ENCODE measurements at places on chromosomes 2 and 18. TPM values are rescaled to one million over a fixed set of nuclear protein-coding genes. Genes with fewer than 3 reads are reported as not detected.

GRCh38 chr2:183666031-183666430 lies 541.8 kb downstream of the NUP35 start:
- ATAC-seq = no peak

DNA sequence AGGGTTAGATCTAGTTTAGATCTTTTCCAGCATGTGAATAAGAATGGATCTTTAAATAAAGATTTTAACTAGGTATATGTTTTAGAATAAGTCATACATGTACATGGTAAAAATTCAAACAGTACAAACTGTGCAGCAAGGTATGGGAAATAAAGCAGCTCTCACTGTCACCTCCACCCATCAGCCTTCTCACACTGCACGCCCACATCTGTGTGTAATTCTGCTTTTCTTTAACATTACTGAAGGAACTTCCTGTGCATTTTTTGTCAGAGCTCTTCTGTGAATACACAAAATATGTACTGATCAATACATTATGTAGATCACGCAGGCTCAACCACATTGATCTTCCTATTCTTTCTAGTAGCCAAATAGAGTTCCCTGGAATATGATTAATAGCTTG lies 3.4 kb downstream of the CASP8 start:
- ATAC-seq = peak; percentile 23

DNA sequence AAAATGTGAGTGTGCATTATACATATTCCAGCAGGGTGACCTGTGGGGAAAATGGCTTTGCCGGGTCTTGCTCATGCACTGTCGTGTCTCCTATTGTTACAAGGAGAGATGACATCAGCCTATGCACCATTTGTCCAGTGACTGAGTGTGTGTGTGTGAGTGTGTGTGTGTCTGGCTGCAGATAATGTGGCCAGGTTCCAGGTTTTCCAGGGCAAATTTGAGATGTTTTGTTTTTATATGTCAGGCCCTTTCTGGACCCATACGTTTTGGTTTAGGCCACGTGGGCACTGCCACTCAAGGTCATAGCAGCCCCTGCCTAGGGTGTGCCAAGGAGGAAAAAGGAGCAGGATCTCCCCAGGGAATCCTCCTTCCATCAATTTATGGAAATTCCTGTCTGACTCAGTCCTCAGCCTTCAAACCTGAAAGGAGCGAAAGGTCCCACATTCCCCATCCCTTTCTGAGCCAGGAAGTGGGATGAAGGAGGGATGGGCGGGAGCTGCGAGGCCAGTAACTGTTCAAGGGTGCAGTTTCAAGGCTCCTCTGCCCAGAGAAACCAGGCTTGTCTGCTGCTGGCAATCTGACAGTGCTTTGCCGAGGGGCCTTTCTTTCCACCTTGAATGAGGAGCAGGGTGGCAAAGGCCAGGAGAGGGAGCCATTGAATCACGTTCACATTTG lies 93.0 kb upstream of the SMAD2 start:
- ATAC-seq = peak; percentile 81

DNA sequence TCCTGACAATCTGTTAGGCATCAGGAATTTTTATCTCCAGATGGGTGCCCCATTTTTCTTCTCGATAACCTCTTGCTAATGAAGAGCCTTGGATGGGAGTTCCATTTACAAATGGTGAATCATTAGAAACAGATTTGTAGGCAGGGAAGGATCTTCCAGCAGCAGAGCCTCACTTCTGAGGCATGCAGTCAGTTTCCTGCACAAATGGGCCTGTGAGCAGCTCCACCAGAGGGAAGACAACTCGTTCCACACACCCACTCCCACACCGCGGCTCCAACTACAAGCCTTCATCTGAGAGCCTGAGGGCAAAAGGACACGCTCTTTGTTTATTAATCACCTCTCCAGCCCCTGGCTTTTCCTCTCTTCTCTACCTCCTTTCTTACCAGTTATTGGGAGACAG lies 108.5 kb downstream of the CTAGE1 start:
- peak; percentile 91 for ATAC-seq

DNA sequence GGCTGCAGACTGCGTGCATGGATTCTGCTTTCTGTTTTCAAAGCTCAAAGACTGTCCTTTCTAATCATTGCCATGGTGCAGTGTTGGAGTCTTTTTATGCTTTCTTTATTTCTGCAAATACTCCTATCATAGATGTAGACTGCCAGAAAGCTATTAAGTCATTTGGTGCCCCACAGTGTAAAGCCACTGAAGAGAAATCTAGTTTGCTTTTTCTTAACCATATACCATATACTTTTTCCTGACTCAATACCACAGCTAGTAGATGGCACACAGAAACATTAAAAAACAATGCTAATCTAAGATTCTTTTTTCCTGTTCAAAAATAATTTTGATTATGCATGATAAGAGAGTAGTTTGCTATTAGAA lies 109.9 kb upstream of the RAB27B start:
- ATAC-seq = no peak

DNA sequence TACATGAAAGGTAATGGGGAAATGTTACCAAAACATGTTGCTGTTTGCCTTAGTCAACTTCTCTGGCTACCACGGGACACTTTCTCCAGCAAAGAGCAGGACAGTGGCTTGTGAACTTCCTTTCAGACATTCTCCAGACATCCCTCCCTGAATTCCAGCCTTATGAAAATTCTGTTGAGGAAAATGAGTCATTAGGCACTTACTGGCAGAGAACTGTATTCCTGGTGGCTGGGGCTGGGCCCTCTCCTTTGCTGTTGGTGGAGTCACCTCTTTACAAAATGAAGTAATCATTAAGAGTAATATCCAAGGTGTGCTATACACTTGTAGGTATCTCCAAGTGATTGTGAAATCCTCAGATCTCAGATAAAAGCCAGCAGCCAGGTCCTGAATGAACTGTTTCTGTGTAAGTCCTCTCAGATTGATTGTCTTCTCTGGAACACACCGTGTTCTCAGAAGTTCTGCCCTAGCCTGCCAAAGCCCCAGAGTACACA lies 1.3 kb upstream of the FAP start:
- no peak for ATAC-seq

DNA sequence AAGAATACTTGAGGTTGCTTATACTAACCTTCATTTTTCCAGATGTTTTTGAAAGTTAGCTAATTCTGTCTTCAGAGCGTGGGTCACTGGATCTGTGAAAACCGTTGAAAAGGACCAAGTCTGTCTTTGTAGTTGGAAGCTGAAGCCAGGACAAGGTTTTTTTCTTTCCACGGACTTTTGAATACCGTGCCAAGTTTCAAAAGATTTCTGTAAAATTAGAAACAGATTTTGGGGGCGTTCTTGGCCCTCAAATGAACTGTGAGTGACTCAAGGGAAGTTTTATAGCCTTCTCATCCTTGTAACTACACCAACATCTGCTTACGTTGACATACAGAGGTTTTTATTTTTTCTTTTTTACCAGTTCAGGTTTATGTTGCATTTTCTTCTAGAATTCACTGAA lies at the start of gene FAP:
Gene FAP, minus strand, starts transcription at position 152 of the 400 bp plus-strand sequence. Its CDS starts 118 bp downstream, at position 34.
- no peak for ATAC-seq

- no peak for ATAC-seq
Measured at GRCh38 chr2:216195565-216196029, 86.4 kb downstream of the XRCC5 start.

GRCh38 chr18:30132959-30133358 lies 909.6 kb downstream of the DSC3 start:
- ATAC-seq = no peak

DNA sequence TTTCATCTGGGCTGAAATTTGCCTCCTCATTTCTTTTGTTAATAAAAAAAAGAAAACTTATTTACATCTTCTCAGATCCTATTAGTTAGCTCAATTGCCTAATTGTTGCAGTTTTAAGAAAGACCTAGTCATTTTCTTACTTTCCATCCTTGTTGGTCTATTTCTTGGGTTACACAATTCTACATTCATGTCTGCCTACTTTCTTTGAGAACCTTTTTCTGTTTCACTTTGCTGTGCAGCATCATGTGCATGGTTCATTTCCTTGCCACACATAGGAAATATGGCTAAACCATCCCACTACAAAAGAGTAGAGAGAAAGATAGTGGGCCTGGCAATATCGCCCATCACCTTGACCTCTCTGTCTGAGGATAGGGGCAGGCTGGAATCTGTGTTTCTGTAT lies 780.7 kb upstream of the FANCL start:
- no peak for ATAC-seq

GRCh38 chr2:57908736-57909161 lies 137.9 kb upstream of the VRK2 start:
- ATAC-seq = no peak

DNA sequence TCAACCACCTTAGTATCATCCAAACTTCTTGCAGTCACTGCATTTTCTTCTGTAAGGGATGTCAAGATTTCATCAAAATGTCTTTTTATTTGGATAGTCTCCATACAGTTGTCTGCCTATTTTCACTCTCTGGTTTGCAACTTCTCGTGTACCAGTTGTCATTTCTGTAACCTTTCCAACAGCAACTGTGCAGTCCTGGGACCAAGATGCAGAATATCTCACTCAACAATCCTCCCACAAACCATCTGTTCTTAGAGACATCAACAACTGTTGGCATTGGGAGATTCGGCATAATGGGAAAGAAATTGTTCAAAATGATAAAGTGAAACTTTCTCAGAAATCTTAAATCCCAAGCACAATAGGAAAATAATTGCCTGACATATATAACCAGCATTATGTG lies 933.6 kb upstream of the SLC39A10 start:
- no peak for ATAC-seq

DNA sequence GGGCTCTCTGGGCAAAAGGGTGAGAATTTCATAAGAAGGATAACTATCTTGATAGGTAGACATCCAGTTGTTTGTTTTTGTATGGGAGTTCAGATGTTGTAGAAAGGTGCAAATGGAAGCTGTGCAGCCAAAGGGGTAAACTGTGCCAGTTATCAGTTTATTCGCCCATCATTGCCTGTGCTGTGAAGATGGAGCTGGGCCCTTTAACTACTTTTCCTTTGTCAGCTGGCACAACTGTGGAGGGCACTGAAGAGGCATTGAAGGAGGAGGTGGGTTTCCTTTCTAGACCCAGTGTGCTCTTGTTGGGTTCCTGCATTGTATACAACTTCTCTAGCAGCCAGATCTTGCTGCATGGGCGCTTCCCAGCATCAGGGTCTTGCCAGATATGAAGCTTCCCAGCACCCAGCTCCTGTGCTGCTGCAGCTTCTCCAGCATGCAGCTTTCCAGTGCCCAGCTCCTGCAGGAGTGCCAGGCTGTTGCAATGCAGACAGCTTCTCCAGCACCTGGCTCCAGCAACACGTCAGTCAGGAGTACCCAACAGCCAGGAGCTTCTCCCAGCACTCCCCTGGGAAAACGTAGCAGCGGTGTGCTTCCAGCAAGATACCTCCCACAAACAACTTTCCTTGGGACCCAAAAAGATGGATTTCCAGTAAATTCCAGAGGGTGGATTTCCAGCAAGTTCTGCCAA lies 15.3 kb downstream of the DNMT3A start:
- ATAC-seq = no peak

- ATAC-seq = no peak
Measured at GRCh38 chr2:232697807-232698110, 628 bp downstream of the GIGYF2 start.

GRCh38 chr18:69265656-69266055 lies 135.0 kb upstream of the DOK6 start:
- no peak for ATAC-seq

DNA sequence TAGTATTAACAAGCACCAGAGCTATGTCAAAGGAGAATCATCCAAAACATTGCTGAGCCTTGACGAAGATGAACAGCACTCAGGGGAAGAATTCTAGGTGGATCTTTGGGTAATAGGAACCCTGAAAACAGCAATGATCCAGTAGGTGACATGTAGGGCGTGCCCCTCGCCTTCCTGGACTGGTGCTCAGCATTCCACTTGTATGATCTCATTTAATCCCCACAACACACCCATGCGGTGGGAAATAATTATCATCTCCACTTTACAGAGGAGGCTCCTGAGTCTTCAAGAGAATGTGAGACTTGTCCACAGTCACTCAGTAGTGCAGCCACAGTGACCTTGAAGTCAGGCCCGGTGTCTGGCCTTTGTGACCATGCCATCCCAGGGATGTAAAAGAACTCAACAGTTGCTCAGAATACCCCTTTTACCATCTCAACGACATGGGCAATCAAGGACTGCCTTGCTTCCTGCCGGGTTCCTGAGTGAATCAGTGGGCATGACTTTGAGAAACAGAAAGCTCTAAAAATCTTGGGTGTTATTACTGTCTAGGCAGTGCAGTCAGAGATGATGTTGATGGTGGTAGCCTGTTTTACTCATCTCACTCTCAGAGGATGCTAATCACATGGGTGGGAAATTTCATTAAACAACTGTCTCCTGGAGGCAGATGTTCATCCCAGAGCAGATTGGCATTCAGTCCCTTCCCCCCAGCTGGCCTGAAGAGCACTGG lies 161.6 kb downstream of the BCL11A start:
- peak; percentile 91 for ATAC-seq

DNA sequence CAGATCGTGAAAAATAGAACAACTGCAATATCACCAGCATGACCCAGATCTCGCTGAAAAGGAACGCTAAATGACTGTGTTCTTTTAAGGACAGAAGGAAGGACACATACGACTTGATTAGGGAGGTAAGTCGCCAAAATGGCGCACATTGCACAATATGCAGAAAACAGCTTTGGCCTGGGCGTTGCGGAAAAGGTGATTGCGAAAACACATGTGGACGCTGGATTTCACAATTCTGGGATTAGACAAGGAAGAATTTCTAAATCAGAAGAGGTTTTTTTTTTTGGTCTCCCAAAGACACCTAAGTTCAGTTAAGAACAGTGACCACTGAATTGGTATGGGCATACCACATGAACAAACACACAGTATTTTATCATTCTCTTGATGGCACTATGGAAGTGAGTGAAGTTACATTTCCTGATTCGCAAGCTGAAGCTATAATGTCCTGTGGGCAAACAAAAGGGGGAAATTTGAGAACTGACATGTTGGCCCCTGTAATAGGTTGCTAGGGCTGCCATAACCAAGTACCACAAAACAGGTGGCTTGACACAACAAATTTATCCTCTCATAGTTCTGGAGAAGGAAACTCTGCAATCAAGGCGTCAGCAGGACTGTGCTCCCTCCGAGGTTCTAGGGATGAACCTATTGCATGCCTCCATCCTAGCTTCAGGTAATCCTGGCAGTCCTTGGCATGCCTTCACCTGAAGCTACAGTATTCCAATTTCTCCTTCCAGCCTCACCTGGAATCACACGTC lies 25.8 kb upstream of the ERICH2 start:
- no peak for ATAC-seq

DNA sequence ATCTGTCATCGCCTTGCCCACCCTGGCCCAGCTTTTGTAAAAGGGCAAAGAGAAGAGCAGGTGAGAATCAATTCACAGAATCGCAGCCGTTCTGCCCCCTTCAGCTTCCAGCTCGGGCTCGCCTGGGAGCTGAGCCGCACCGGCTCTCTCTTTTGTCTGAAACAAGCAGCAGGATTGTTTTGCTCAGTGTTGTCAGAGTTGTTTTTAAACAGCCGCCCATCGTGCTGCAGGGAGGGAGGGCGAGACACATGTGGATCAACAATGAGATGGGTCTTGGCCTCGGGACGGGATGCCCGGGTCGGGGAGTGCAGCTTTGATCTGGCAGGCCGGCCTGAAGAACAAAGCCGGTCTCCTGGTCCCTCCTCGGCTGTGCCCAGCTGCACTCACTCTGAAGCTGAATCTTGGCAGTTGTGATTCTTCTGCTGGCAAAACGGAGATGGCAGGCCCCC lies 39.7 kb upstream of the HDAC4 start:
- ATAC-seq = peak; percentile 94

GRCh38 chr2:163878718-163879117 lies 142.9 kb upstream of the FIGN start:
- ATAC-seq = no peak

- ATAC-seq = no peak
Measured at GRCh38 chr18:54750350-54750749, 77.9 kb upstream of the RAB27B start.

The ABCA12 gene
- 1.1 TPM for total RNA-seq

The RESP18 gene
- total RNA-seq = not detected

The RPL31 gene
- 3,508 TPM for total RNA-seq

The PLEKHH2 gene
- 3.3 TPM for total RNA-seq

The SESTD1 gene
- 29.4 TPM for total RNA-seq

The KIF1A gene
- 2.4 TPM for total RNA-seq

The RPRM gene
- total RNA-seq = 76.3 TPM

All from motor neuron (in vitro differentiated cells).